GM19239 (cell line): ENCODE measurements at places on chromosomes 4 and X.
A peak's percentile ranks its signal among the peaks of the same experiment; 100 is the strongest.

DNA sequence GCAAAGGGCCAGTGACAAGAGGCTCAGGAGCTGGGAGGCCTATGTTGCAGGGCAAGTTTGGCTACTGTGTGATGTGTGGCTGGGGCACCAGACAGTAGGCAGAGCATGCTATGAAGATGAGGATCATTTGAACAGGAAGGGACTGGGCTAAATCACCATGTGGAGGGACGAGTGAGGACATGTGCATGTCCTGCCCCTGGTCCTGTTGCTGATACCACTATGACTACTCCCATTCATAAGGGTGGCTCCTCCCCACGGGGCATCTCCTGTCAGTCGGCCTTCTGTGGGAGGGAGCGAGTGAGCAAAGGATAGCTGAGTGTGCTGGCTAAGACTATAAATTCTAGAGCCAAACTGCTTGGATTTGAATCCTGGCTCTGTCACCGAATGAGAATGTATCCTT lies 139.2 kb downstream of the TMEM164 start:
- no peak for DNase-seq

DNA sequence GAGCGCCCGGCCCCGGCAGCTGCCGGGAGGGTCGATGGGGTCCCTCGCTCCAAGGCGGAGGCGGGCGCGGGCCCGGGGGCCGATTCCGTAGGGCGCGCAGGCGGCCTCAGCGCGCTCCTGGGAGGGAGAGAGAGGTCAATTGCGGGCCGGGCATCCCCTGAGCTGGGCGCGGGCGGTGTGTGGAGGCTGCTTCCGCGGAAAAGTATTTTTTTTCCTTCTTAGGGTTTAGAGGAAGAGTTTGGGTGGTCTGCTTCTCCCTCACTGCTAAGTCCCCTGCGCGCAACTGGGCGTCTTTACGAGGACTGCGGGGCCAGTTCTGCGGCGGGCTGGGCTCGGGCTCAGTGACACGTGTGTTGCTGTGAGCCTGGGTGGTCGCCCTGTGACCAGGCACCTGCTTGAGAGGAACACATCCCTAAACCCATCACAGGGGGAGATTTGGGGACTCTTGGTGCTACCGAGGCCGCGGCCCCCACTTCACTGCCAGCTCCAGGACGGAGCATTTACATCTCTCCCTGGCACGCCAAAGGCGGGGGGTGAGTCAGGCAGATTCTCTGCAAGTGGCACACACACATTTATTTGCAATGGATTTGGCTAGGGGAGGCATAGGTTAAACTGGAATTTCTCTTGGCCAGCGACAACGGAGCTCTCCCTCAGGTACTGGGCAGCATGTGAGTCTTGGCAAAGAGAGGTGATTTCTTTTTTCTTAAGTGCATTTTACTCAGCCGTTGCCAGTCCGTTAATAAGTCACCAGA lies 151.2 kb upstream of the SLC4A4 start:
- DNase-seq, result peak; percentile 24

- DNase-seq, result no peak
Measured at GRCh38 chrX:149799095-149799714, 17.5 kb downstream of the MAGEA9 start.

DNA sequence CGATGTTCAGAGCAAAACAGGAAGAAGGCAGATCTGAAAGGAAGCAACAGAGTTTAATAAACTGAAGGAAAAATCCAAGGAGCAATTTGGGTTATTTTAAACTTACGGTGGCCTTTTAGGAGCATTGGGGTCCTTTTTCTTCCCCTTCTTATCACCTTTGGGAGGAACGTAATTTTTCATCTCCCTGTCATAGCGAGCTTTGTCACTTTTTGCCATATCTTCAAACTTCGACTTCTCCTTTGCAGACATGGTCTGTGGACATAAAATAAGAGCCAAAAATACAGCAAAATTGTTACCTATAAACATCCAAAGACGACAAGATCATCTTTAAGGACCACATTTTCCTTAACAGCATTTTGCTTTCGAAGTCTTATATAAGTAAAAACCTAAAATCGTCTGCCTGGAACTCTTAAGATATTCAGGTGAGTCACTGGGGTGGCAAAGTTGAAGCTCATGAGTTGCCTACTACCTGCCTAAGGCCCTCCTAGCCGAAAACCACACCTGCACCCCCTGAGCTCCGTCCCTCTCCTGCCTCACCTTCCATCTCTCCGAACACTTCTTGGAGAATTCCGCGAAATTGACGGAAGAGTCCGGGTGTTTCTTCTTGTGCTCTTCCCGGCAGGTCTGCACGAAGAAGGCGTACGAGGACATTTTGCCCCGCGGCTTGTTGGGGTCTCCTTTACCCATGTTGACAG lies 1.0 kb downstream of the HMGB2 start:
- DNase-seq, result no peak

DNA sequence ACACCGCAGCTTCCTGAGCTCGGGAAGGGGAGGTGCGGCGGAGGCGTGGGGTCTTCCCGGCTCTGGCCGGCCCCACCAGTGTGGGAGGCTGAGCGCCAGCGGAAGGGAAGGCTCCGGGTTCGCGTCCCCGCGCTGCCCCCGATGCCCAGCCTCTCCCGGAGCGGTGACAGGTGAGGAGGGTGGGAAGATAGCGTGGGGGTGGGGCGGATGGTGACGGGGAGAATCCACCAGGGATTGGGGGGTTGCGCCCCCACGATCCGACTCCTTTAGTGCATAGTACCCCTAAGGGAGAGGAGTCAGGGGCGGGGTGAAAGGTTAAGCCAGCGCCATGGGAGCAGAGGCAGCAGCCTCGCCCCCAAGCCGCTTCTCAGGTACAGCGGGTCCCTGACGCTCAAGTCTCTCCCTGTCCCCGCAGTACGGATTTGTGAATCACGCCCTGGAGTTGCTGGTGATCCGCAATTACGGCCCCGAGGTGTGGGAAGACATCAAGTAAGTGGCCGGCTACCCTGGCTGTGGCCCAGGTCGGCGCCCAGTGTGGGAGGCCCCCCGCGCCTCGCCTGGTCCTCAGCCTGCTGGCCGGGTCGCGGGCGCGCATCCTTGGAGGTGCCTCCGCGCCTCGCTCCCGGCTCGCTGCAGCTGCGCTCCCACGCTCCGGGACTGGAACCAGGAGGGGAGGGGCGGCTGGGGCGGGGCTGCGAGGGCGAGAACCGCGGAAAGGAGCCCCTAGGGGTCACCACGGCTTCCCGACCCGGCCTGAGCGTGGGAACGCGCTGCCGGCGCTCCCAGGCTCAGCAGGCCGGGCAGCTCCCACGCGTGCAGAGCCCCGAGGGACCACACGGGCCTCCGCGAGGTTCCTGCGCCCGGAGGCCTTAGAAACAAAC lies 791 bp downstream of the GUCY1B1 start:
- peak; percentile 13 for DNase-seq

- no peak for DNase-seq
Measured at GRCh38 chr4:101756181-101756580, 34.3 kb upstream of the BANK1 start.

- DNase-seq, result no peak
Measured at GRCh38 chr4:70606459-70606858, 14.4 kb downstream of the AMBN start.

DNA sequence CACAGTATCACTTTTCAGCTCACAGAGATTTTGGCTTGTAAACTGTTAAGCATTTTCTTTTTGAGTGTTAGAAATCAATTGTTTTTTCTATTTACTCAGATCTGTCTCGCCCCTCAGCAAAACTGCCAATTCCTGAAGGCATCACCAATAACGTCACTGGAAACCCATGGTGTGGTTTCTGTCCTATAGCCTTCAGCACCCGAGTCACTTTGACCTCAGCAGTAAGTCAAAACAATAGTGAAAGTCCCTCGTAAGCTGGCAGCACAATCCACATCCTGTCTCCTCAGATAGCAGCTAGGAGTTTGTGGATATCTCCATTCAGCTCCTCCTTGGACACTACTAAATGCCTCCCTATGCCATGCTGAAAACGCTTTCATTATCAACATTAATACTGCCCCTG lies 1787.4 kb upstream of the ADGRL3 start:
- DNase-seq, result no peak

DNA sequence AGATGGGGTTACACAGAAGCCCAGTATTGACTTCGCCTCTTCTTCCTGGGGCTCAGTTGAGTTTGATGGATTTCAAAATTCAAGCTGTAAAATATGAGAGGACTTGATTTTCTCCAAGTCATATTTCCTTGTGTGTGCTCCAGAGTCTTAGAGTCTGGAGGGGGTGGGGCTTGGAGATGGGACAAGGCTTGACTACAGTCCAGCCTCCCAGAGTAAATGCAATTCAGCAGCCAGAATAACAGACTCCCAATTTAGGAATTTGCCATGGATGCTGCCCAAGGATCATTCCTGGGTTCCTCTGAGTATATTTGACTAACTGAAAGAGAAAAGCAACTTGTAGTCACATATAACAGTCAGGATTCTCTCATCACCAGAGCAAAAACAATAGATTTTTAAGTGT lies 53.7 kb upstream of the RBPJ start:
- no peak for DNase-seq

GRCh38 chrX:39416547-39417260 lies 615.4 kb downstream of the MID1IP1 start:
- DNase-seq, result no peak

GRCh38 chr4:110639207-110640090 lies 16.6 kb upstream of the PITX2 start:
- no peak for DNase-seq

DNA sequence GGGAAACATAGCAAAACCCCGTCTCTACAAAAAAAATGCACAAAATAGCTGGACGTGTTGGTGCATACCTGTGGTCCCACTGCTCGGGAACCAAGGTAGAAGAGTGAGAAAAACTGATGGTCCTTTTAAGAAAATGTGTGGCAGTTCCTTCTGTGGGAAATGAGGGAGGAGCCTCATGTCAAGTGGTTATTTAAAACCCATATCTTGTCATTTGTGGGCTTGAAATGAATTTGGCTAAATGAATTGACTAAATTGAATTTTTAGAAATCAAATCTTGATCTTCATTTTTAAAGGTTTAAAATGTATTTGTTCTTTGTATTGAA lies 16.2 kb upstream of the LAMP2 start:
- DNase-seq, result no peak

- no peak for DNase-seq
Measured at GRCh38 chrX:38458071-38458470, 103.3 kb upstream of the TSPAN7 start.

GRCh38 chr4:24328711-24329110 lies 255.6 kb downstream of the DHX15 start:
- DNase-seq, result no peak

DNA sequence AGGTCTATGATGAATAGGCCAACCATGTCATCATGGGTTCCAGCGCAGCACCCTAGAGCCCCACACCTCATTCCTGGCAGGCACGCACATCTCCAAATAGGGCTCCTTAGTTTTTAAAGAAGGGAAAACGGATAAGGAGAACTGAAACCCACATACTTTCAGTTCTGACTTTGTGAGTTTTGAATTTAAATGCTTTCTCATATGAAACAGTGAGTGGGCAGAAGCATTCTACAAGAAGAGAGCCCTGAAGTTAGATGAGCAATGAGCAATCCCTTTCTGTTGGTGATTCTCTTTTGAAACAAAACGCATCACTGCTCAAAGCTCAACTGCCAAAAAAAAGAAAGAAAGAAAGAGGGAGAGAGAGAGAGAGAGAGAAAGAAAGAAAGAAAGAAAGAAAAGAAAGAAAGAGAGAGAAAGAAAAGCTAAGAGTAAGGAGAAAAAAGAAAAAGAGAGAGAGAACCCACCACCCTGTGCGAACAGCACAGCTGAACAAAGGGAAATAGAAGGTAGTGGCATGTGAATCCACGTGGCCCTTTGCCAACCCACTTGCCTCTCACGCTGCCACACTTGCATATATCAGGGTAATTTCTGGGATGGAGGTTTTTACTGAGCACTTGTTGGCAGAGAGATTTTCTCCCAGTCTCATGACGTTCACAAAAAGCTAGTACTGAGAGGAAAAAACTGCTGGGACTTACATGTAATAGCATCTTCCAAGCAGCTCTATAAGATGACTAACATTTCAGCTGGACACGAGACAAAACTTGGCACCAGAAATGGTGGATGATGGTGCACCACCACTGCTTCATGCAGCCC lies 31.0 kb downstream of the TMSB4X start:
- DNase-seq, result no peak

DNA sequence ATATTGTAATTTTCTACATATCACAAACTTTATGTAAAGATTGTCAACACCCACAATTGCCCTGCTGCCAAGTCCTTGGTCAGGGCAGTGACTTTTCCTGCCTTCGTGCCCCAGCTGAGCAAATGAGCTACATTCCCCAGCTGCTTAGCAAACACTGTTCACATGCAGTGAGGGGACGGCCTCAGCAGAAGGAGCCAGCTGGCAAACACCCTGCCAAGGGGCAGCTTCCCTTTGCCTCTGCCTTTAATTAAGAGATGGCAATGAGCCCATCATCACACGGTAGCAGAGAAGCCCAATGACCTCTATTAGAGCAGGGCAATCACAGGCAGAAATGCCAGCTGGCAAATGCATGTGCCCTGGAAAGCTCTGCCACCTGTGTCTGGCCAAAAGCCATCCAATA lies 253.4 kb downstream of the EPHA5 start:
- no peak for DNase-seq

GRCh38 chr4:76420762-76421581 lies at the start of gene CCDC158:
Gene CCDC158 (minus strand): TSS chr4:76421141. CDS start chr4:76403207, 17,934 bp downstream.
- no peak for DNase-seq

GRCh38 chr4:142824368-142824767 lies 21.7 kb downstream of the INPP4B start:
- no peak for DNase-seq

DNA sequence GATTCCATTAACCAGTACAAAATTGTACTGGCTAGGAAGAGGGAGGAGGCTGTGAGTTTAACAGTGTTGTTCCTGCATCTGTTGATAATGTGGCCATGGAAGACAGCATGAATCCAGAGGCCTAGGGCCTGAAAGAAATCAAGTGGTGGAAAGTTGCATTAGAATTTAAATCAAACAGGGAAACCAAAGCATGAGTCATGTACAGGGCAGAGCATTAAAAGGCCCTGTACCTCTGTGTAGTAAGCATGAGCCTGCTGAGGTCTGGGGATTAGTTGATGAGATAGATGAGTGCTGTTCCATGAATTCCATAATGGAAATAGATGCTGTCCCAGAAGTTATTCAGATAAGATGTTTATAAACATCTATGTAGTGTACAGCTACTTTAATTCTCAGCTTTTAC lies 58.3 kb downstream of the MID1IP1 start:
- DNase-seq, result no peak

- no peak for DNase-seq
Measured at GRCh38 chr4:33722254-33722653, 2522.1 kb downstream of the ARAP2 start.

- DNase-seq, result no peak
Measured at GRCh38 chrX:43876680-43877079, 5.6 kb downstream of the MAOB start.

GRCh38 chr4:170777663-170778062 lies 687.9 kb upstream of the AADAT start:
- DNase-seq, result no peak
